ENCODE measurements at places on chromosomes 11 and 22.

- no peak for DNase-seq
Measured at GRCh38 chr11:104727768-104728167, 170.5 kb downstream of the CASP12 start.

DNA sequence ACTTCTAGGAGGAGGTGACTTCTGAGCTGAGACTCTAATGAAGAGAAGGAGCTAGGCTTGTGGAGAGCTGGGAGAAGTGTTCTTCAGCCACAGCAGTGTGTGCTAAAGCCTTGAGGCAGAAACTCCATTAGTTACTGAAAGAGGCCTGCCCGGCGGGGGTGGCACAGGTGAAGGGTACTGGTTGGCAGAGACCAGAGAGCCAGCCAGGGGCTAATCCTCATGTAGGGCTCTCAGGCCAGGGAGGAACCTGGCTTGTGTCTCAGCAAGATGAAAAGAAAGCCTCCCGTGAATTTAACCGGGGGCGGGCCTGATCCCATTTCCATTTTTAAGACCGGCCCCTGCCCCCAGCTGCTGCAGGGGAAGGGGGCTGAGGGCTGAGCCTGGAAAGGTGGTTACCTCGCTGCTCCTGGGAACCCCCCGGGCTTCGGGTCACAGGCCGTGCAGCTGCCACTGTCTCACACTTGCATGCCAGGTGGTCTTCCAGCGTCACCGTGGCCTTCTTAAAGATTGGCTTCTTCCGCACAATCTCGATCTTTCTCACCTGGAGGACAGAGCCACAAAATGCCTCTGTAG, 15.0 kb downstream of the PDGFB start:
- DNase-seq: no peak

DNA sequence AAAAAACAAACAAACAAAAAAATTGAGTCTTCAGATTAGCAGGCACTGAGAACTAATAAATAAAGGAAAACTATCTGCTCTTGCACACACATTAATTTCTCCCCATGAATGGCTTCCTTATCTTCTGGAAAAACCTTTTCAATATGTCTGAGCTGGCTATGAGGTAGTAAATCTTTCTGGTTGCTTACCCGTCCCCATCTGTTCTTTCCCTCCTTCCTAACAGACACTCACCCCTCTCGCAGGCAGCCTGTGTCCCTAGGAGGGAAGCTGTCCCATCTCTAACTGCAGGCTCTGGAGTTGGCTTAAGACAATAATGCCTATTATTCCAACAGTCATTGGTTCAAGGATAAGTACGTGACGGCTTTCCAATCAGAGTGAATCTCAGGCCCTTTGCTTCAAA, 8.2 kb upstream of the SCUBE2 start:
- no peak for DNase-seq

DNA sequence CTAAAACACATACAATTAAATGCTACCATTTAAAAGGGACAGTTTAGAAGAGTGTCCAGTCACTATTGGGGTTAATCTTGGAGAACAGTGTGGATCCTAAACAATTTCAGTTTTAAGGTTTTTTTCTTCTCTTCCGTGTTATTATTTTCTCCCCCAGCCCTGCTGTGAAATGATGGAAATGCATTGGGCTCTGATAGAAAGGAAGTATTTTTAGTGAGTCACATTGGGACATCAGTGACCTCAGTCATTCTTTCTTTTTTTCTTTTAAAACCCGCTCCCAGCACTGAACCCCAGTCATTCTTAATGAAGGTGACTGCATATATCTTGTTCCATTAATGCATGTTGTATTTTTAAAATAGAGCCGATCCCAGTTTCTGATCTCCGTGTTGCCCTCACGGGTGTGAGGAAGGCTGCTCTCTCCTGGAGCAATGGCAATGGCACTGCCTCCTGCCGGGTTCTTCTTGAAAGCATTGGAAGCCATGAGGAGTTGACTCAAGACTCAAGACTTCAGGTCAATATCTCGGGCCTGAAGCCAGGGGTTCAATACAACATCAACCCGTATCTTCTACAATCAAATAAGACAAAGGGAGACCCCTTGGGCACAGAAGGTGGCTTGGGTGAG, 93.2 kb upstream of the OR4B1 start:
- DNase-seq: no peak

GRCh38 chr22:26269572-26269971, 100.3 kb downstream of the SEZ6L start:
- no peak for DNase-seq

GRCh38 chr11:66741153-66741552, 12.1 kb upstream of the SPTBN2 start:
- no peak for DNase-seq

GRCh38 chr11:128737704-128738103, 43.8 kb downstream of the FLI1 start:
- DNase-seq: no peak

DNA sequence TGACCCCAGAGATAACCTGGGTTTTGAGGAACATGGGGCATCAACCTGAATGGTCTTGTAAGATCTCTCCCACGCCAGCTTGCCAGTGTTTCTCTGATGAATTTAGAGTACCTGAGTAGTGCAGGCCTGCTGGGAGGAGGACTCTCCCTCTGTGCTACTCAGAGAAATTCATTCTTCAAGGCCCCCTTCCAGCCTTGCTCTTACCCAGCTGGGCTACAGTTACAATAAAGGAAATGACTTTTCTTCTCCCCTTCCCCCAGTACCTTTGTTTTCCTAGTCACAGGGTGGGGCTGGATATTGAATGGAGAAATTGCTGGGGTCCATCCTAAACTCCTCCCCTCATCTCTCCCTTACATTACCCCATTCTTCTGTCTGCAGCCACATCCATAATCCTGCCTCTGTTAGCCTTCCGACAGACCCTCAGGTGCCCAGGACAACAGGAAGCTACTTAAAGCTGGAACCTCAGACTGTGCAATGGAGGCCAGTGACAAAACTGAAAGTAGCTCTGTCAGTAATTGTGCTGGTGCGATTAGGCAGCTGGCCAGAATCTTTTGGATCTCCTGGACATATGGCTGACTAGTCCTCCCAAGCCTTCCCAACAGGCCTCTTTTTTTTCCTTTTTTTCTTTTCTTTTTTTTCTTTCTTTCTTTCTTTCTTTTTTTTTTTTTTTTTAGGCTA, 17.4 kb downstream of the LIMK2 start:
- DNase-seq: no peak

DNA sequence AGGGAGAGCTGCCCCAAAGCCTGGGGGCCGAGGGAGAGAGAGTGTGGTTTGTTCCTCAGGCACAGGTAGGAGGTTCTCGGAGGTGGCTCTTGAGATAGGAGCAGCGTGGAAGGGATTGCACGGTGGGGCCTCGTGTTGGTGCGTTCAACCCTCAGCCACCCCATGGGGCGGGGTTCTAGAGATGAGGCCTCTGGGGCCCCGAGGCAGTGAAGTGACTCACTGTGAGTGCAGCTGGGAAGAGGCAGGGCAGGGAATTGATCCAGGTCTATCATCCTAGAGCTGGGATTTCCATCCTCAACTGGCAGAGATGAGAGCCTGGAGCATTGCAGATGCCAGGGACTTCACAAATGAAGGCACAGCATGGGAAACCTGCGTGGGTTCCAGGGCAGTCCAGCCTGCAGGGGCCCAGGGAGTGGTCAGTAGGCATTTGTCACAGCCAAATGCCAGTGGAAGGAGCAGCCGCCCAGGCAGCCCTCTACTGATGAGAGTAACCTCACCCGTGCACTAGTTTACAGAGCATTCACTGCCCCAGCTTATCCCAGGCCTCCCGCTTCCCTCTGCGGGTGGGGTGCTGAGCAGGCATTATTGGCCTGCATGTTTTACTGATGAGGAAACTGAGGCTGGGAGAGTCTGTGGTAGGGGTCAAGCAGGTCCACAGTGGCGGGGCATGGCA, 5.1 kb upstream of the SMARCB1 start:
- DNase-seq: no peak
